ENCODE measurements at places on chromosomes 16 and 17.

DNA sequence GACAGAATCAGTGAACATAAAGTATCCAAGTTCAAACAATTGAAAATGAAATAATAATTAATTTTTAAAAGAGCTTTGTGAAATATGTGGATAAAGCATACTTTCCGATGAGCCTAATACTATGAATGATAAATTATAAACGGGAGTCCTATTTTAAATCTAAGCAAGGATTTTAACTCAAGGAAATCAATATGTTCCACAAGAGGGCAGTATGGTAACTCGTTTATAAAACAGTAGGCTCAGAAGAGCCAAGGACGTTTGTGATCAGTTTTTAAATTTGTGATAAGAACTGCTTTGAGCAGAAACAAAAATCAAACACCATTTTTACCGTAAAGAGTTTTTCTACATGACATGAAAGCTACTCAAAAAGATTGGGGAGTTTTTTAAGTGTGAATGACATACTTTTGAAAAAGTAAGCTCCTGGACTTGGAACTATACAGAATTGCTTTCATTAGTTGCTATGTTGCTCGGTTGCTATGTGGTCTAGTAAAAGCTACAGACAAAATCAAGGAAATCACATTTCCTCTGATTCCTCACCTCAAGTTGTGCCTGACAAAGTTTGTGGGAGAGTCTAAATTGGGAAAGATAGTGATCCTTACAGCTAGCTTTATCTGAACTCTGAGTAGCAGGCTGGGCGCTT is 11.8 kb upstream of the TEKT1 start:
- peak; percentile 38 for DNase-seq

GRCh38 chr17:4788159-4788806 is 481 bp upstream of the GLTPD2 start:
- no peak for DNase-seq

DNA sequence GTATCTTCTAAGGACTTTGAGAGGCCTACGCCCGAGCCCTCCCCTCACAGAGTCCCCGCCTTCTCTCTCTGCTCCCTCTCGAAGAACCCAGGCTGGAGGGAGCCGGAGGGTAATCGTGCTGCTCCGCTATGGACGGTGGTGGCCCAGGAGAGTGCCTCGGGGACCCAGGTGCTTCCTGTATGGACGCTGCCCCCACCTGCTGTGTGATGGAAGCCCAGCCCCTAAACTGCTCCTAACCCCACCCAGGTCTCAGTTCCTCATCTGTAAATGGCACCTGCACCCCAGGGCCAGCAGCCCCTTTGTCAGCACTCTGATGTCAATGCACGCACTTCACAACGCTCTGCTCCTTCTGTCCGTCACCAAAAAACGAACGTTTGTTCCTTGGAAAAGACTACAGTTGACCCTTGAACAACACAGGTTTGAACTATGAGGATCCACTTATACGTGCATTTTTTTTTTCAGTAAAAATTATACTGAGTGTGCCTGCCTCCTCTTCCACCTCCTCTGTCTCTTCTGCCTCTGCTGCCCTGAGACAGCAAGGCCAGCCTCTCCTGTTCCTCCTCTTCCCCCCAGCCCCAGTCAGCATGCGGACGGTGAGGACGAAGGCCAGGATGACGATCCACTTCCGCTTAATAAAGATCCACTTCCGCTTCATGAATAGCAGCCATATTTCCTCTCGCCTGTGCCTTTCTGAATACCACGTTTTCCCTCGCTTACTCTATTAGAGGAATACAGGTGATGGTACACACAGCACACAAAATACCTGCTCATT is 118.3 kb downstream of the BANP start:
- no peak for DNase-seq

DNA sequence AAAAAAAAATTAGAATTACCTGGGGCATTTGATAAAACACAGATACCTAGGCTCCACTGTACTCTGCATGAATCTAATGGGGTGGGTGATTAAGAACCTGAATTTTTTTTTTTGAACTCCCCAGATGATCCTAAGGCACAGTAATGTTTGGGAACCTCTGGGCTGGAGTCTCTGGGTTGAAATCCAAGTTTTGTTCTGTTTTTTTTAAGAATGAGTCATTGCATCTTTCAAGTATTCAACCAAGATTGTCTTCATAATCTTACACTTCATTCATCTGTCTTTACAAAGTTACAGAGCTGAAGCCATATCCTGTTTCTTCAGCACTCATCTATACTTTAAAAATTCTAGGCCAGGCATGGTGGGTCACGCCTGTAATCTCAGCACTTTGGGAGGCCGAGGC is 52.6 kb downstream of the PIGL start:
- DNase-seq = no peak

DNA sequence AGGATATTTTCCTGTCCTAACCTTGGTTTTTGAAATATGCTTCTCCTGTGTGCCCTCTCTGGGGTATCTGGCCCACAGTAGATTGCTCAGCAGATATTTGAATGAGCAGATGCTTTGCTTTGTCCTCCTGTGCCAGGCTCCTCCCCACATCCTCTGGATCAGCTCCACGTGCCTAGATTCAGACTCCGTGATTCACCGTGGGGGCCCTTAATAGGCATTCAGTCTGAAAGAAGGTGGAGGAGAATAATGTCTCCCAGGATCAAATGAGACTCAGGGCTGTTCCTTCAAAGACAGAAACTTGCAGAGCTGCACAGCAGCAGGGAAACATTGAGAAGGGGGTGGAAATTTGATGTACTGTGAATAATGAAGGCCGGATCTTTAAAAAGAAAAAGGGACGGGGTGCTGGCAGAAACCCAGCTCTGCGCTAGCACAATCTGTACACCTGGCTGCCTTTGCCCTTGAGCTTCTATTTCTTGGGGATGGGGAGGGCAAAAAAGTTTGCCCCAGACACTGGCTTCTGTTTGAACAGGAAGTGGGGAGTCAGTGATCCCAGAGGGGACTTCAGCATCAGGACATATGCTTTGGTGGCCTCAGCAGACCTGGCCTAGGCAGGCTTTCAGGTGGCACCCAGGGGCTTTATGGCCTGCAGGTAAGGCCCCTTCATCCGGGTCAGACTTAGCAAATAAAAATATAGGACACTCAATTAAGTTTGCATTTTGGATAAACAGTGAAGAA is 15.9 kb upstream of the SLC12A3 start:
- no peak for DNase-seq

DNA sequence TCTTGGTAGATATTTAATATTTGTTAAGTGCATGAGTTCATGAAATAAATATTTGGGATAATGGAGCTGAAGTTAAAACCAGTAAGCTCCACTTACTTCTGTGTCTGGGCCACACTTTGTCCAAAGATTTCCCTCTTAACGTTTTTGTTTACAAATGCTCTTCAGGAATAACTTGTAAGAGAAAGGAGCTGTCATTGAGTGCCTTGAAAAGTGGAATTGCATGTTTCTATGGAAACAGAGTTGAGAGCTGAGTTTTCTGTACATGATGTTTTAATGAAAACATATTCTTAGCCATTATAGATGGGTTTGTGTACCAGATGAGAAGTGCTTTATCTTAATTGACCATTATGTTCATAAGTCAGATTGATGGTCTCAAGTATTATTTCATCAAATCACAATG is 1045.4 kb upstream of the EEF2KMT start:
- DNase-seq = no peak

Data from foreskin melanocyte (primary cell).